Stimulated activated CD8-positive, alpha-beta memory T cell treated with anti-CD3 and anti-CD28 coated beads, Interleukin-15, amount 100 ng/mL, for 4 hours (primary cell): ENCODE measurements at places on chromosomes 16 and 17.

DNA sequence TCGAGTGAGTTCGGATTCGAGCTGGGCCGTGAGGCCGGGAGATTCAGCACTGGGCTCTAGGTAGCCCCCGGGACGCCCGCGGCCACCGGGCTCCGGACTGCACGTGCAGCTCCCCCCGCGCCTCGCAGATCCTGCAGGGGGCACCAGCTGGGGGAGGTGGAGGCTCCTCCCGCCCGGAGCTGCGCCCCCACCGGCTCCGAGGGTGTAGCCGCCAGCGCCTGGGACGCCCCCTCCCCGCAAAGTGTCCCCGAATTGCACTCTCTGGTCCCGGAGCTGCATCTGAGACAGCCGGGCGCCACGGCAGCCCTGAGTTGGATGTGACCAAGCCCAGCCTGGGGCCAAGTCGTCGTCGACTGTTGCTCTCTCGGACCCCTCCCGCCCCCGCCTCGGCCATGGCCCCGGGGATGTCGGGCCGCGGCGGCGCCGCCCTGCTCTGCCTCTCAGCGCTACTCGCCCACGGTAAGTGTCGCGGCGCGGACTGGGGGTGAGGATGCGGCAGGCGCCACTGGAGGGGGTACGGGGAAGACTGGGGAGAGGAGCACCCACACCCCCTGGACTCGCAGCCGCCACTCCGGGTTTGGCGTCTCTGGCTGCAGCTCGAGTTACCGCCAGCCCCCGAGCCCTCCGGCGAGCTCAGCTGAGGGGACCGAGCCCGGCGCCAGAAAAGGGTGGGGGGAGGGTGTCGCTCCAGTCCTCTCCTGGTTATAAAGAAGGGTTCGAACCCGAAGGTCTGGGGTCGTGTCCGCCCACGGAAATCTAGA, 1.5 kb downstream of the TMEM132E start:
- DNase-seq = no peak

DNA sequence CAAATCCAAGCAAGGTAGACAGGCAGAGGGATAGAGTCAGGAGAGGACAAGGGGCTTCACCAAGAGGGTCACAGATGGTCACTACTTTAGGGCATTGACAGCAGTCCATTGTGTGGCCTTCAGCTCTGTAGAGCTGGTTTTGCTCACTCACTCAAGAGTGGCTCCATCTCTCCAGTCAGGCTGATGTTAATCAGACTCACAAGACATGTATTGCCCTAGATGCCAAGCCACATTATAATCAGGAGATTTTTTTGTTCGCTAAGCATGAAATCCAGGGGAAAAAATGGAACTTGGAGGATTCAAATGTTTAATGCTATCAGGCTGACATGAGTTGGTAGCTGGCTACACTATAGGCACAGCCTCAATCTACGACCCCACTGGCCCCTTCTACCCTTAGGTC, 32.5 kb downstream of the CD300LF start:
- DNase-seq = no peak

- no peak for DNase-seq
Measured at GRCh38 chr16:15857724-15858560, 1.1 kb upstream of the MYH11 start.

DNA sequence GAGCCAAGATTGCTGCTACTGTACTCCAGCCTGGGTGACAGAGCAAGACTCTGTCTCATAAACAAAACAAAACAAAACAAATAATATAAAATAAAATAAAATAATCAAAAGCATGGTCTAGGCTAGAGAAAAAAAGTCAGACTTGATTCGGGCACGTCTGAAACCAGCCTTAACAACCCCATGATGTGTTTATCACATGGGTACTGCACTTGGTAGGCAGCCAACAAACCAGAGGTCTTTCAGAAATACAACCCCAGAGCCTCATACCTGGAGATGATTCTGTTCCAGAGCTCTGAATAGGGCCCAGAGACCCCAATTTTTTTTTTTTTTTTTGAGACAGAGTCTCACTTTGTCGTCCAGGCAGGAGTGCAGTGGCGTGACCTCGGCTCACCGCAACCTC, 9.6 kb upstream of the HAPSTR1 start:
- DNase-seq = no peak

DNA sequence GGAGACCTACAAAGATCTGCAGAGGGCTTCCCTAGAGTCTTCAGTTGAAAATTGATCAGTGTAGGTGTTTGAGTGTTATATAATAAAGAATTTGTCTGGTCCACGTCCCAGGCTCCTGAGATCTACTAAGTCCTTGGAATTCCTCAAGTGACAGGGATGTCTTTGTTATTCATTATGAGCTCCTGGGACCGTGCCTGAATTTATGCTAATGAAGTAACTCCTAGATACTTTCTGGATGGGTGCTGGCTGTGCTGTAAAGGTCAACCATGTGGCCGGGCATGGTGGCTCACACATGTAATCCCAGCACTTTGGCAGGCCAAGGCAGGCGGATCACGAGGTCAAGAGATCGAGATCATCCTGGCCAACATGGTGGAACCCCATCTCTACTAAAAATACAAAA, 43.7 kb downstream of the CDC27 start:
- DNase-seq = no peak

- no peak for DNase-seq
Measured at GRCh38 chr17:80755650-80756405, 211.2 kb downstream of the RPTOR start.

DNA sequence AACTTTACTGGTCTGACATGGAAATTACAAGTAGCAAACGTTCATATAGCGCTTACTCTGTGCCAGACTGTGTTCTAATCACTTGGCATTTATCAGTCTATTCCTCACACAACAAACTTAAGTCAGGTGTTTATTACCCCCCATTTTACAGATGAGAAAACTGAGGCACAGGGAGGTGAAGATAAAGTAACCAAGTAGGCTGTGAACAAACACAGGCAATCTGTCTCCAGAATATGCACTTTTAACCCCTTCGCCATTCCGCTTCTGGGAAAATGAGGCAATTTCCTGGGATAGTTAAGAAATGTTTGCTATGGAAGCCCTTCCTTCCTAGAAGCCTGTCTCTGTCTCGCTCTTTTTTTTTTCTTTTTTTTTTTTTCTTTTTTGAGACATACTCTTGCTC, 12.2 kb upstream of the CXCL16 start:
- DNase-seq = no peak

- DNase-seq = no peak
Measured at GRCh38 chr17:67015001-67015400, 29.4 kb upstream of the CACNG1 start.

- no peak for DNase-seq
Measured at GRCh38 chr16:70681382-70682238, 4.2 kb downstream of the MTSS2 start.

DNA sequence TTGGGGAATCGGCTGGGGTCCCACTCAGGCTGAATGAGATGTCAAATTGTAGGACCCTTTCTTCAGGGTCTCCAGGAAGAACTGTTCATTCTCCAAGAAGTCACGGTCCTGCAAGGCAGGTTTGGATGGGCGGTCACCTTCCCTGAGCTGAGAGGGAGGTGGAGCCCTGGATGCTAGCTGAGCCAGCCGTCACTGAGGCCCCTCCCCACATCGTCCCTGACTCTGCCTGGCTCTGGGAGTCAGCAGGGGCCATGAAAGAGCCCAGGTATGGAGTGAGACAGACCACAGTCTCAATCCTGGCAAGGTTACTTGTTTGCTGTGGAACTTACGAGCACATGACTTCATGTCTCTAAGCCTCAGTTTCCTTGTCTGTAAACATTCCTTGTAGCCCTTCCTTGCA, 6.0 kb upstream of the MRPL38 start:
- no peak for DNase-seq

DNA sequence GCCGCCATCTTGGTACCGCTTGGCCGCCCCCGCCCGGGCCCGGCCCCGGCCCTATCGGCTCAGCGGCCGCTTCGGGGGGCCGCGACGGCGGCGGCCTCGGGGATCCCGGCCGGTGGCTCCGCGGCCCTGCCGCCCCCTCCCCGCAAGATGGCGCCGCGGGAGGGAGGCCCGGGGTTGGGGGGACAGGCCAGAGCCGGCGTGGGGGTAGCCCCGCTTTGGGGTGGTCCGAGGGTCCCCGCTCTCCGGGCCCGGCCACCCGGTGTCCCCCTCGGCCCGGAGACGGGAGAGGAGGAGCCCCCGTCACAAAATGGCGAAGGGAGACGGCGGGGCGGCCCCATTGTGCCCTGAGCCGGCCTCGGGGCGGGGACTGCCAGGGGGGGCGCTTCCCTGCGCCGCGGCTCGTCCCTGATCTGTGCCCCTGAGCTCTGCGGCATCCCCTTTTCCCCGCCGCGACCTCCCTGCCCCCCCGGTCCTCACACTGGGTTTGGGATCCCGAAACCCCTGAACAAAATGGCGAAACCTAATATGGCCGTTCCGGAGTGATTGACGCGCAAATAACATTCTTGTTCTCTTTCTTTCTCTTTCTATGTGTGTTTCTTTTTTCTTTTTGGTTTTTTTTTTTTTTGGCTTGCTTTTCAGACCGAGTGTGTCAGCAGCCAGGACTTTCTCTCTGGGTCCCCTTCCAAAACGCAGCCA, 986 bp downstream of the HAPSTR1 start:
- DNase-seq = peak; percentile 33

- no peak for DNase-seq
Measured at GRCh38 chr16:1225051-1225451, at the start of gene TPSG1. Gene TPSG1 (minus strand): TSS chr16:1225268. CDS start chr16:1225252, 16 bp downstream.

GRCh38 chr16:4306470-4307214, 9.2 kb upstream of the GLIS2 start:
- DNase-seq = peak; percentile 19
